ENCODE measurements at places on chromosomes 4 and X.
A peak's percentile ranks its signal among the peaks of the same experiment; 100 is the strongest.

GRCh38 chr4:112031712-112032328 lies 113.4 kb upstream of the FAM241A start:
- no peak for DNase-seq

GRCh38 chr4:57305836-57306235 lies 195.7 kb upstream of the IGFBP7 start:
- DNase-seq = no peak

DNA sequence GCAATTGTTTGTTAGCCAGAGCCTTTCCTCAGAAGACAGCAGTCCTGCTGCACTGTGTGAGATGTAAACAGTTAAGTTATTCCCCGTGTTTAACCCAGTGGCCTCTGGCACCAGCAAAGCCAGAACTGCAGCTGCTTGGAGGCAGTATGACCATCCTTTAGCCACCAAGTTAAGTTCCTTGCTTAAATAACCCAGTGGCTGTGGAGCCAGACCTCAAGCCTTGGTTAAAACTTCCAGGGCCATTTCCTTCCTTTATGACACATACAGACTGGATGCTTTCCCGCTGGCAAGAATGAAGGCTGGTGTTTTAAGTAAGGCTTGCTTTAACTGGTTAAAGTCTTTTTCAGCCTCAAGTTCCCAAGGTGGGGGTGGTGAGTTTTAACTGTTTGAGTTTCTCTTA lies 379.8 kb downstream of the DCAF12L2 start:
- DNase-seq = no peak

- no peak for DNase-seq
Measured at GRCh38 chrX:72262077-72262476, 15.0 kb downstream of the RPS4X start.

- DNase-seq = peak; percentile 15
Measured at GRCh38 chr4:147799986-147800555, 68.2 kb downstream of the ARHGAP10 start.

DNA sequence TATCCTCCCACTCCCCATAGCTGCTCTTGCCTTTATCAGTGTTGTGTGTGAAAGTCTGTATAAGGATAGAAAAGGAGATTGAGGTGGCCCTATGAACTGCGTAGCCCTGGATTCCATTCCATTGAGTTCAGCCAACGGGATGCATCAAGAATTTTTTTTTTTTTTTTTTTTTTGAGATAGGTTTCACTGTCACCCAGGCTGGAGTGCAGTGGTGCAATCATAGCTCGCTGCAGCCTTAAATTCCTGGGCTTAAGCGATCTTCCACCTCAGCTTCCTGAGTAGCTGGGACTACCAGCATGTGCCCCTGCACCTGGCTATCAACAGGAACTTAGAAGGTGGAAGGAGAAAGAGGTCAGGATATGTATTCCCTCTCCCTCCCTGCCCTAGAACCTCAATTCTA lies 187.2 kb upstream of the SPRY1 start:
- no peak for DNase-seq

DNA sequence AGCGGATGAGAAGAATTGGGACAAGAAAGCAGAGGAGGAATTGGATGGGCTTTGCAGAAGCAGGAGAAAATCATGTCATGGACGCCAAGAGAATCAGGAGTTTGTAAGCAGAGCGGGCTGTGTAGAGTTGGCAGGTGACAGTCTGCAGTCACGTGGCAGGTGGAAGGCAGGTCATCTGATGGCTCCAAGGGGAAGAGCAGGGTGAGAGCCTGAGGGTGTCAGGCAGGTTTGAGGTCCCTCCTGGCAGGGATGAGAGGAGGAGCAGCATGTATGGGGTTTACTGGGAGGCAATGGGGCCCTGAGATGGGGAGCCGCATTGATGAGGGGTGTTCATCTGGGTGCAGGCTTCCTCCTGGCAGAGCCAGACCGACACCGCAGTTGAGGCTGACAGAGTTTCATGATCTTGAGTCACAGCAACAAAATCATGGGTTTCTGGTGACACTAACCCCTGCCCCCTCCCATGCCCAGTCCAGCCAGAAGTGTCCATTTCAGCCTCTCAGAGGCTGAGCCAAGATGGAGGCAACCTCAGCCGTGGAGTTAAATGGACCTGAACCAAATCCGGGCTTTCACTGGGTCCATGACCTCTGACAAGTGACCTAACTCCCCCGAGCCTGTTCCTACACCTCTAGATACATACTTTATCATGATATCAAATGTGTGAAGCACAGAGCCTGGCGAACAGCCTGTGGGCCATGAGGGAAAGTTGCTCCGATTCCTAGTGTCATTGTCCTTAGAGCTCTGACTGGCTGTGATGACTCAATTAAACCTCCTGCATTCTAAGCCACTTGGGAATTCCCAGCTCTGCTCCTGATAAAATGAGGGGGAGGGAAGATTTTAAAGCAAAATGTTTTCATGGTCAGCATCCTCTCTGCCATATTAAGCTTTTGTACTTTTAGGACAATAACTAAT lies 36.1 kb downstream of the EVC start:
- no peak for DNase-seq

DNA sequence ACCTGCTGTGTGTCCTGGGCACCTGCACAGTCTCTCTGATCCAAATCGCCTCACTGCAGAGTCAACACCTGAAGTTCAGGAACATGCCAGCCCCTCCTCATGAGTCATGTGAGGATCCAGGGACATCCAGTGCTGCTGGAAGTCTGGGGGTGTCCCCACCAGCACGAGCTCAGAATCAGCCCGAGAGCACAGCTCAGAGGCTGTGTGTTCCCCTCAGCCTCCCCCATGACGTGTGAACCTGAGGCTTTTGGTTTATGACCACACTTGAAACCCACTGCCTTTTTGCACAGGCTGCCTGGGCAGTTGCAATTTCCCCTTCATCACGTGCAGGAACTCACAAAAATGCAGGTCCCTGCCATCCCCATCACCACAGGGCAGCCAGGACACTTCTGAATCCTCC lies 47.1 kb downstream of the PPP2R2C start:
- DNase-seq = no peak

GRCh38 chrX:49177338-49177833 lies 5.7 kb downstream of the PLP2 start:
- no peak for DNase-seq

DNA sequence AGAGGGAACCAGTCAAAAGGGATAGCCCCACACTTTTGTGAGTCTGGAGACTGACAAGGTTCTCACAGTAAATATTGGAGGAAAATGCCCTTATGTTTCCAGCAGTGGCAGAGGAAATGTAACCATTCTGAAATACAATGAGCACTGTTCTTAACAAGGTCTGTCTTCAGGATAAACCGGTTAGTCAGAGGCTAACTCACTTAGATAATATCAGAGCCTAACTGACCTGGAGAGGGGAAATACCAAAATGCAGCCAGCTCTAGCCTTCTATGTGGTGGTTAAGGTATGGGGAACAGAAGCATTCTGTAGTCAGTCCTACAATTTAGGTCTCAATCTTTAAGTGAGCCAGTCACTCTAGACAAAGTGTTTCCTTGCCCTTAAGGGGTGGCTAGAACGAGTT lies 70.8 kb downstream of the TBCK start:
- no peak for DNase-seq

DNA sequence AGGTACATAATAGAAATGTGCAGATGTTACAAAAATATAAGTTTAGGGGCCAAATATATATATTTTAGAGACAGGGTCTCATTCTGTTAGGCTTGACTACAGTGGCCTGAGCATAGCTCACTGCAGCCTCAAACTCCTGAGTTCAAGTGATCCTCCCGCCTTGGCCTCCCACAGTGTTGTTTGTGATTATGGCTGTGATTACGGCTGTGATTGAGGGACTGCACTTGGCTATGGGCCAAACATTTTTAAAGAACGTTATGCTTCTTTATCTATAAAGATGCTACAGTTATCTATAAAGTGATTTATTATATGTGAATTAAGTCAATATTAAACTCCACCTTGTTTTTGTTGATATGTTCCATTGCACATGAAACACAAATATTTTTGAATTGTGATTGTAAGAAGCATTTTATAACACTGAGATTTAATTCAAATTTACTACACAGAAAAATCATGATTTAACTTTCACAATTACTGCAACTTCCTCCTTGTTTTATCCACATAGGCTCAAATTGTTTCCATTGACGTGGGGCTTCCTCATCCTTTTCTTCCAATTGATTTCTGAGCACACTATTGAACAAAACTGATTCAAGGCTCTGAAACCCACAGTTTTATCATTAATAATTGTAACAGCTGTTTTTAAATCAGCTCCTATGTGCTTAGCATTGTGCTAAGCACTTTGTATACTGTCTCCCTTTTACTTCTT lies 68.4 kb upstream of the BMPR1B start:
- no peak for DNase-seq

DNA sequence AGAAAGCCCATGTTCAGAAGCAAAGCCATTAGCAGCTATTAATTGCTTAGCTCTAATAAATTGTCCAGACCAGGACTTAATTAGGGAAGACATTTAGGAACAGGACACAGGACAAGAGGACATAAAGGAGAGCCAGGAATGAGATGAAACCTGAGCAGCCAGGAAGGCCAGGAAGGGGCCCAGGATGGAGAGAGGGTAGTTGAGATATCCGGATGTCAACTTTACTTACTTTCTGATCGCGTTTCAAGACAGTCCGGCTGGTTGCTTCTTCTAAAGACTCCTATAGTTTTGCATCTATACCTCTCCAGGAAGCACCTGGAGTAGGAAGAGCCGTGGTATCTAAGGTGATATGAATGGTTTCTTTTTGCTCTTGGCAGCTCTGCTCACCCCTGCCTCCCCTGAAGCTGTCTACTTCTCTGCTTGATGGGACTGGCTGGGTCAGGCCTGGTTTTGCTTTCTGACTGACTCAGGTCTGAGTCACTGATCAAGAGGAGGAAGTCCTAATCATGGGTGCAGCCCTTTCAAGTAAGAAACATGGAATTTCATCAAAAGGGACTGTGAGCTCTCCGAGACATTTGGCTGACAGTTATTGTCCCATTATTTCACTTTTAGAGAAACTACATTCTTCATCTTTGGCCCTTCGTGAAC lies 733.3 kb downstream of the RPA4 start:
- DNase-seq = no peak

DNA sequence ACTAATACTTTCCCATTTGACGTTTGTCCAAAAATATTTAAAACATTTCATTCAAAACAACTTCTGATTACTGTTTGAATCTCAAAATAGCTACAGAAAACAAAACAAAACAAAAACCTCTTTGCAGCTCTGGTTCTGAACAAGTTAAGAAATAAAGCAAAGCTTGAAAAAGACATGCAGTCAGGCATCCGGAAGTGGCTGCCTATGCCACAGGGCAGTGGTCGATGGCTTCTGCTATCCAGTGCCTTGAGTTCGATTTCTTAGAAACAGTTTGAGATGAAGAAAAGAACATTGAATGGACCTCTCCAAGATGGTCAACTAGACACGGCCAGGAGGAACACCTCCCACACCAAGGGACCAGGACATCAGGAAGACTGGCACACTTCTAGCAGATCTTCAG lies 125.3 kb downstream of the SCFD2 start:
- no peak for DNase-seq

DNA sequence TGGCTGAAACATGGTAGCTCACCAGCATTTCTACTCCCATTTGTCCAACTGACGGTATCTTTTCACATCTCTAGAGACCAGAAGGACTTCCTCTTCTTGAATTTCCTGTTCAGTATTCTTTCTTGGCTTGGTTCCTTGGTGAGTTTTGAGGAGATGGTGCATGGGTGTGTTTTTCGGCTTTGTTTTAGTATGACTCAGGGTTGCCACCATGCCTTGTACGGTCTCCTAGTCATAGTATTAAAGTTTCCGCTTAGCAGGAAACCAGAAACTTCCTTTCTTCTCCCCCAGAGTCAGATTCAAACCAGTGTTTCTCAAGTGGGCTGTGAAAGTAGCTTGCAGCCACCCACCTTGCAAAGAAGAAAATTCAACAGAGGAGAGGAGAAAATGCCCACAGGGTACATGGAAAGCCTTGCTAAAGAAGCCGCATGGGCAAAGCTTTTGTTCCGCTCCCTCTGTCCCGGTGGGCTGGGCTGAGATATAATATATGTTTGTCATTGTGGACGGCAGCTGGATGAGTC lies 5.7 kb downstream of the CD99 start:
- DNase-seq = no peak

Measured in stimulated activated CD4-positive, alpha-beta T cell treated with anti-CD3 and anti-CD28 coated beads, Interleukin-15, amount 100 ng/mL, for 1 hour (primary cell).